ENCODE measurements at places on chromosomes 4 and X.

DNA sequence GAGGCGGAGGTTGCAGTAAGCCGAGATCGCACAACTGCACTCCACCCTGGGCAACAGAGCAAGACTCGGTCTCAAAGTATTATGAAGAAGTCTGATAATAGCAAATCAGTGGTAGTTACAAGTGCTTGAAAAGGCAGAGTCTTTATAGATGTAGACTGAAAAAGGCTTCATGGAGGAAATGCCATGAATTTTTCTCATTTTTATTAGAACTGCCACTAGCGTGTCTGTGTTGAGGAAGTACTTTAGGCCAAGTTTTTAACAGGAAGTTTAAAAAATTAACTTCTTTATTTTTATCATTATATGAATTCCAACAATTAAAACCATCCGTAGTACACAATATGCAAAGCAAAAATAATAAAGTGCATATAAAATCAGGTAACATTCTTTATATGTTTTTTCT is 32.8 kb upstream of the IL13RA1 start:
- DNase-seq = no peak

DNA sequence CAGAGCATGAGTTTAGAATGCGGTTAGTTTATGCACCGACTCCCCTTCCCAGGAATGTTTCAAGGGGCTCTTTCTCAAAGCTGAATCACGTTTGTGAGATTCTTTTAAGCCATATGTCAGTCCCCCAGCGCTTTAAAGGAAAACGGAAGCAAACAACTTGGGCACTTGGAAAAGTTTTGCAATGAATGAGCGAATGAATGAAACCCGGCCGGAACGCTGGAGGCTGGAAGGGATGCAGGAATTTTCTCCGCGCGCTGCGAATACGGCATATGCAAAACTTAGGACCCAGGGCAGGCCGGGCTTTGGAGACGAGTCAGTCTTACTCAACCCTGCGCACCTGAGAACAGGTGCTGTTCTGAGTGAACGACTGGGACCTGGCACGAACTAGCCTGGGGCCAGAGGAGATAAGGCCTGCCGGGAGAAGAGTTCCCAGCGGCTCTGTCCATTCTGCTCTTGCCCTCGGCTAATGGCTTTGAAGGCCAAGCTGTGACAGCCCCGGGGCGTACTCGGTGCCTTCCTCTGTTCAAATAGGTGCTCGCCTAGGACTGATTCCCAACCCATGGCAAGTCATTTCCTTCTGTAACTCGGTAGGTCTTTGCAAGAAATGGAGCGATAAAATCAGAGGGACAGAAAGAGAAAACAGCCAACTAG is 743 bp upstream of the NRK start:
- no peak for DNase-seq

GRCh38 chrX:43525901-43526610 is 130.0 kb upstream of the MAOA start:
- DNase-seq = no peak

DNA sequence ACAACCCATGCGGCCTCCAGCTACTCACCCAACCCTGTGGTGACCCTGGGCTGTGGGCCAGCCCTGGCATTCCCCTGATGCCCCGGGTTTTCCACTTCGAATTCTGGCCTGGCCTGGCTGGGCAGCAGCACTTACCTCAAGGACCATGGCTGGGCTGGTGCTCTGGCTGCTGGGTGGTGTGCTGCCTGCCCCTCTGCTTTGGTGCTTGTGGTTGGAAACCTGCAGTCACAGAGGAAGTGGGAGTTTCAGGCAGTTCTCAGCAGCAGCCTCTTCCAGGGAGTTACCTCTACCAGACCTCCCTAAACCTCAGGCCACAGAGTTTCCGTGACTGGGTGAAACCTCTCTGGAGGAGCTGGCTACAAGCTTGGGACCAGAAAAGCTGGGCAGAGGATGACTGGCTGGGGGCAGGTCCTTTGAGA is at the start of gene CXCR3:
TSS of gene CXCR3 (minus strand) at position 209 of the 419 bp plus-strand sequence. CDS start at position 147, 62 bp downstream.
- DNase-seq = no peak

DNA sequence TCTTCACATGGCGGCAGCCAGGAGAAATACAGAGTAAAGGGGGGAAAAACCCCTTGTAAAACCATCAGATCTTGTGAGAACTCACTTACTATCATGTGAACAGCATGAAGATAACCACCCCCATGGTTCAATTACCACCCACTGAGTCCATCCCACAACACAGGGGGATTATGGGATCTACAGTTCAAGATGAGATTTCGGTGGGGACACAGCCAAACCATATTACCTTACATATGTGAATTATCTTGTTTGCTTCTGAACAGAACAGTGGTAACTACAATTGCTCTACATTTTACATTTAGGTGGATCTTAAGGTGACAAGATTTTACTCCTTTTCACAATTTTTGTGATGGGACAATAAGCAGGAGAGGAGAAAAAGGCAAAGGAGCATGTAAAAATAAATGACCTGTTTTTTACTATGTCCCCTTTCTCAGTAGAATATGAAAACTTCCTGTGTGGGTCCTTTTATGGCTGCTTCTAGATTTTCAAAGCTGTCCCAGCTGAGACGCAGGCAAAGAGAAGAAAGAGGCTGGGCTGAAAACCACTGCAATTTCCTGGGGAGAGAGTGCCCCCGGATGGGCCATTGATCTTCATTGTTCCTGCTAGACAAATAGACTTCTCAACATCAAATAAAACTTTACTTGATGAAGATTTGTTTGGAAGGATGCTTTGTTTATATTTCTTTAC is 45.9 kb upstream of the PGM2 start:
- DNase-seq = no peak

DNA sequence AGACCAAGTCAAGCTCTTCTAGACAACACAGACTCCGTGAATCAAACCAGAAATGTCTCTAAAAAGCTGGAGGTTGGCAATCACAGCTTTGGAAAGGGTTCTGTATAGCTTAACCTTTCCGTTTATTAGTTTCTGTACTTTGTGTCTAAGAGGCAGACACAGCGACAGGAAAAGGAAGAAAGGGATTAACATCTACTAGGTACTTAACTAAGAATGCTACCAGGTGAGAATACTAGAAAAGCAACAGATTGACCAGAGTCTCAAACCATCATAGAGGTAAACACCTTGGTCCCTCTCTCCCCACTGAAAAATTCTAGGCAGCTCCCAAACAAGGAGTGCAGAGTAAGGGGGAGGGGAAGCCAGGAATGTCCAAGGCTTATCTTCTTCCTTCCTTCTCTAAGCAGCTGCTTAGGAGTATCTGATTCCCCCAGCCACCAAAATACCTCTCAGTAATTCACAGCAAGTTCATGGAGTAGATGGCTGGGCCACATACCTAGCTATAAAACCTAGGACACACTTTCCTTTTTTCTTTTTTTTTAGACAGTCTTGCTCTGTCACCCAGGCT is 80.8 kb downstream of the APBB2 start:
- no peak for DNase-seq

- DNase-seq = no peak
Observed at GRCh38 chrX:118839334-118839958, 15.8 kb downstream of the ZCCHC12 start.

- DNase-seq = no peak
Observed at GRCh38 chr4:173490256-173490655, 39.8 kb downstream of the HAND2 start.

DNA sequence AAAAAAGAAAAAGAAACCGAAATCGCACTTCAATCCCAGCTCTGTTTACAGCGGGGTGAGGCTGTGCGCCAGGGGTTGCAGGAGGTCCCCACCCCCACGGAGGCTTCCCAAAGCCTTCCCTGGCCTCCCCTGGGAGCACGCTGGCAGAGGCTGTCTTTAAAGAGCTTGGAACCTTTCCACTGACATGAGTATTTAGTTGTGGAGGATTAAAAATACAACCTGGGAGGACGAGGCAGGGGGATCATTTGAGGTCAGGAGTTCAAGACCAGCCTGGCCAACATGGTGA is 69.1 kb downstream of the PPP2R2C start:
- no peak for DNase-seq

DNA sequence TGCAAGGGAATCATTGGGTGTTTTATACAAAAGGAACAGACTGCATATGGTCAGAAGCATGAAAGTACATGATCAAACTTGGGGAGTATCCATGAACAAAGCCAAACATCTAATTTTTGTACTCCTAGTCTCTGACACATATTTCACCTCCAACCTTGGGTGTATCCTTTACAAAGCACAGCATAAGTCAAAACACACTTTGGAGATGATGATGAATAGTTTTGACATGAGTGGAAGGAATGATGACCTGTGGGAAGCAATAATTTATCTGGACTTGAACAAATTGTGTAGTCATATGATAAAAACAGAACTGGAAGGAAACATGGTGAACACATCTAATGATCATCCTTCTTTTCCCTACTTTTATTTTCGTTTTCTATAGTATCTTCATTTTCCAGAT is 108.7 kb upstream of the PLS3 start:
- no peak for DNase-seq

DNA sequence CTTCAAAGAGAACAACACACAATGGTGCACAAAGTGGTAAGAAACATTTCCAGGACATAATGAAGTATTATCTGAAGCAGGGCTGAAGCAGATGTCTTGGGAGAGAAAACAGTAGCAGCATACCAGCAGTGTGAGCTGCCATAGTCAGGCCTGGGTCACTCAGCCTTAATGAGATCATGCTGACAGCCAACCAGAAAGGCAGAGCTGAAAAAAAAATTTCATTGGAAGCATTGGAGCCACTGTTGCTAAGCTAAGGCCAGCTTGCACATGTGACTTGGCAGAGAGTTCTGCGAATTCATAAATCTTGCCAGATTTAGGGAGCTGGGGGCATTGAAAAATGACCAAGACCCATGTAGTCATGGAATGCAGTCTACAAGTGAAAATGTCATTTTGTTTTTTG is 444.0 kb upstream of the PITX2 start:
- no peak for DNase-seq

GRCh38 chrX:32948130-32948529 is 263.2 kb downstream of the DMD start:
- no peak for DNase-seq

- DNase-seq = no peak
Observed at GRCh38 chr4:152719801-152720556, 40.2 kb upstream of the TMEM154 start.

DNA sequence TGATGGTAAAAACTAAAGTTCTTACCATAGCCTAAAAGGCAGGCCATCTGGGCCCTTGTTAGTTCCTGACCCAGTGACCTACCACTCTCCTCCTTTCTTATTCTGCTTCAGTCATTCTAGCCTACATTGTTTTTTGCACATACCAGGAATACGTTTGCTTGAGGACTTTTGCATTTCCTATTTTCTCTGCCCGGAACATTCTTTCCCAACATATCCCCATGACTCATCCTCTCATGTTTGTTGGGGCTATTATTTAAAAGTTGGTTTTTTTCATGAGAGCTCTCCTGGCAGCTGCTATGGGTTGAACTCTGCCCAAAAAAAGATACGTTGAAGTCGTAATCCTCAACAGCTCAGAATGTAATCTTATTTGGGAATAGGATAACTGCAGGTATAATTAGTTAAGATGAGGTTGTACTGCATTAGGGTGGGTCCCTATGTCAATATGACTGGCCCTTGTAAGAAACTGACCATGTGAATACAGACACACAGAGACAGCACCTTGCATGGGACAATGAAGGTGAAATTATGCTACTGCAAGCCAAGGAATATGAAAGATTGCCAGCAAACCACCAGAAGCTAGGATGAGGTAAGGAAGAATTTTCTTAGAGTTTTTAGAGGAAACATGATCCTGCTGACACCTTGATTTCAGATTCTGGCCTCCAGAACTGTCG is 138.3 kb upstream of the PDHA2 start:
- DNase-seq = no peak

- DNase-seq = no peak
Observed at GRCh38 chr4:101938836-101939235, 148.3 kb downstream of the BANK1 start.

DNA sequence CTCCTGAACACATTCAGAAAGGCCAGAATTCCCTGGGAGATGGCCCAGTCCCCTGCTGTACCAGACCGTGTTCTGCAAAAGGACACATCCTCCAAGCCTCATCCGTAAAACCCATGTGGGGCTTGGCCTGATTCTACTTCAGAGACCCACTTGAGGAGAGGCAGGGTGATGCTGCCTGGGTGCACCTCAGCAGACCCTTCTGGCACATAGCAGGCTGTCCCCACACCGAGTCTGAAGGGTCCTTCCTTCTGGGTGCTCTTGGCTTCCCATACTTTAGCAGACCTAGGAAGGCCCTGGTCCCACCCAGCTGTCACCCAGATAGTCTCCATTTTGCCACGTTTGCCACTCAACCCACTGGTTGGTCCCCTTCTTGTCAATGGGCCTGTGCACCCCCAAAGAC is 270.1 kb upstream of the AGTR2 start:
- DNase-seq = no peak

DNA sequence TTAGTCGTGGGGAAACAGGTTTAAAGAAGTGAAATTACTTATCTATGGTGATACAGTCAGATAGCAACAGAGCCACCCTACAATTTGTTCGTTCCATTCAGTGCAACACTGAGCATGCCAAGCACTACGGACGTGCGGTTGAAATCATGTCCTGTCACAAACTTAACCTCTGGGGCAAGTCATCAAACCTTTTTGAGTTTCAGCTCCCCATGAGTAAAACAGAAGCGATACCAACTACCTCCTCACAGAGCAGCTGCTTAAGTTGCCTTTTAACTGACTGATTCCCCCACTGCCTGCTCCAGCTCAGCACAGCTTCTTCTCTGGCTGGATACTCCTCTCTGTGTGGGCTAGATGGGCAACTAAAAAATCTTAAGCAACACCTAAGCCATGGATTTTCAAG is 36.0 kb downstream of the LHFPL1 start:
- DNase-seq = no peak

- DNase-seq = no peak
Observed at GRCh38 chrX:129686422-129686948, 31.7 kb upstream of the APLN start.

- DNase-seq = no peak
Observed at GRCh38 chr4:82919386-82919785, 18.9 kb downstream of the THAP9 start.

DNA sequence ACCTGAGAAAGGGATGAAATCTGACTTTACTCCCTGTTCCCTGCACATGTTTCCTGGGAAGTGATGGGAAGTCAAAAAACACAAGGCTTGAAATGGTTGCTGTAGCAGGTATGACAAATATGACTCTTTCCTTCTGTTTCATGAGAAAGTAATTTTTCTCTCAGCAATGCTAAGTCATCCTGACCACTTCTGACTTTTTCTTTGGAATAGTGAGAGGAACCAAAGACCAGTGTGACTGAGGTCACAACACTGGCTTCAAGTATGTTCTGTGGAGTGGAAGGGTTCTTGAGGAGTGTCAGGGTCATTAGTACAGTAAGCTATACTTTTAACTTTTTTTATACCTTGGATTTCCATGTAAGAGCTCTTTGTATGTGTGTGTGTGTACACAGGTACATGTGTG is 225.3 kb downstream of the PPP3CA start:
- DNase-seq = no peak

- no peak for DNase-seq
Observed at GRCh38 chrX:68196939-68197791, 236.1 kb downstream of the OPHN1 start.

All from stimulated activated CD4-positive, alpha-beta T cell treated with anti-CD3 and anti-CD28 coated beads, Interleukin-1b, Interleukin-23, amount 100 ng/mL, for 1 hour (primary cell).